ENCODE measurements at places on chromosomes 12 and 14.

GRCh38 chr14:43674273-43674672, 832.8 kb downstream of the FSCB start:
- DNase-seq, result no peak

GRCh38 chr12:2334271-2334670, 281.5 kb downstream of the CACNA1C start:
- no peak for DNase-seq

GRCh38 chr14:103521438-103521950, 1.1 kb downstream of the CKB start:
- no peak for DNase-seq

GRCh38 chr12:16021026-16021425, 109.9 kb downstream of the DERA start:
- no peak for DNase-seq

- no peak for DNase-seq
Observed at GRCh38 chr12:69383074-69383473, 23.5 kb downstream of the YEATS4 start.

GRCh38 chr14:50832935-50833630, 2.1 kb upstream of the NIN start:
- no peak for DNase-seq
